ENCODE measurements at places on chromosomes 6 and 20.
A peak's percentile ranks its signal among the peaks of the same experiment; 100 is the strongest.

DNA sequence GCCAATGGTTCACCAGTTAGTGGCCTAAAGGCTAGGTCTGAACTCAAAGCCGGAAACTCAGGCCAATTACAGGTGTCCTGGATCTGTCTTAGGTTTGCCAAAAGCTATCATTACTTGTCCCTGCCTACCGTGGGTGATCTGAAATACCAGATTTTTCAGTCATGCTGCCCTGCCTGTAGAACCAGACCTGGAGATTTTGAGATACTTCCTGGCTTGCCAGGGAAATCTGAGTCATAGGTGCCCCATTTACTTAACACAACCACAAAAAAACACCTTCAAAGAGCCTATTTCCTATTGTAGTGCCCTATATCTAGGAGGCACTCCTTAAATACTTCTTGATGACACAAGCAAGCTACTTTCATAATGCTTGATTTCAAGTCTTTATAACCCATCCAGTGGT is 13.9 kb upstream of the RANBP9 start:
- DNase-seq = no peak

GRCh38 chr6:137830511-137830911 is 36.5 kb upstream of the TNFAIP3 start:
- DNase-seq = no peak

GRCh38 chr6:53794137-53794719 is 577 bp upstream of the LRRC1 start:
- DNase-seq = no peak

DNA sequence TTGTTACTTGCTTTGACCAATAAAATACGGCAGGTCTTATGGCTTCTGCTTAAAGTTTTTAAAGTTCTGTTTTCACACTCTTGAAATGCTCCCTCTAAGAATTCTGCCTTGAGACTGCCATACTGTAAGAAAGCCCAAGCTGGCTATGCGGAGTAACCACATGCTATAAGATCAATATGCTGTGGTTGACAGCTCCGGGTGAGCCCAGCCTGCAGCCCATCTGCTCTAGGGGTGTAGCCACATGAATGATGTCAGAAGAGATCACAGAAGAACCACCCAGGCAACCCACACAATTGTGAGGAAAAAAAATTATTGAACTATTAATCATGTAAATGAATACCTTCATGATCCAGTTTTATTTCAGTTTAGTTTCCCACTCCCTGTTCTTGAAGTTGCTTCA is 26.1 kb upstream of the SH3BGRL2 start:
- peak; percentile 32 for DNase-seq

- no peak for DNase-seq
These were observed 263.8 kb downstream of the HDGFL1 start for GRCh38 chr6:22833191-22833590.

DNA sequence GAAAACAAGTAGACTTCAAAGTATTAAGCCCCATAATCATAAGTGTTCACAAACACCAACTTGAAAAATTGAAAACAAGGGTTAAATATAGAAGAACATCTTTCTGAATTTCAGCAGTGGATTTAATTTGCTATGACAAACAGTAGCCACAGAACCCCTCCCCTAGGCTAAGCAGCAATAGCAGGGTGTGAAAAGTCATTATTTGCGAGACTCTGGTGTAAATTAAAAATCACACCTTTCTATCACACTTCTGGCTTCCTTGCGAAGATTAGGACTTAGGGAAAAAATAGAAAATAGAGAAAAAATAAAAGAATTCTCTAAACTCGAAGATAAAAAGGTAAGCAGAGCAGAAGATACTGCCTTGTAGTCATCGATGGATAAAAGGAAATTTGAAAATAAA is 6.1 kb downstream of the SAMD3 start:
- DNase-seq = peak; percentile 42

GRCh38 chr6:10385524-10386132 is 29.2 kb downstream of the TFAP2A start:
- DNase-seq = no peak

DNA sequence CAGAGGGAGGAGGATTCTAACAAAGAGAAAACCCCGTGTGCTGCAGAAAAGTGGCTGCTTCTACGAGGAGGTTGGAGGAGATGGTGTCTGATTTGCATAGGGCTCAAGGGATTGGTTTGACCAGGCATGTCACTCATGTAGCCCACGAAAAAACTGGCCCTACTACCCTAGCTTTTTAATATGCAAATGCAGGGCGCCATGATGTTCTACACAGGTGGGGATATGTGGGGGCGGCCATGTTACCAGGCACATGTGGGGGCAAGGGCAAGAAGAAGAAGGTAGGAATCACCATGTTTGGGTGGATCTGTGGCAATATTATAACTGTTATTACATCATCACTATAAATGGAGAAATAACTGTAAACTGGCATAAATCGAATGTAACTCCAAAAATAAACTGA is 9.9 kb downstream of the KIAA1755 start:
- DNase-seq = no peak

DNA sequence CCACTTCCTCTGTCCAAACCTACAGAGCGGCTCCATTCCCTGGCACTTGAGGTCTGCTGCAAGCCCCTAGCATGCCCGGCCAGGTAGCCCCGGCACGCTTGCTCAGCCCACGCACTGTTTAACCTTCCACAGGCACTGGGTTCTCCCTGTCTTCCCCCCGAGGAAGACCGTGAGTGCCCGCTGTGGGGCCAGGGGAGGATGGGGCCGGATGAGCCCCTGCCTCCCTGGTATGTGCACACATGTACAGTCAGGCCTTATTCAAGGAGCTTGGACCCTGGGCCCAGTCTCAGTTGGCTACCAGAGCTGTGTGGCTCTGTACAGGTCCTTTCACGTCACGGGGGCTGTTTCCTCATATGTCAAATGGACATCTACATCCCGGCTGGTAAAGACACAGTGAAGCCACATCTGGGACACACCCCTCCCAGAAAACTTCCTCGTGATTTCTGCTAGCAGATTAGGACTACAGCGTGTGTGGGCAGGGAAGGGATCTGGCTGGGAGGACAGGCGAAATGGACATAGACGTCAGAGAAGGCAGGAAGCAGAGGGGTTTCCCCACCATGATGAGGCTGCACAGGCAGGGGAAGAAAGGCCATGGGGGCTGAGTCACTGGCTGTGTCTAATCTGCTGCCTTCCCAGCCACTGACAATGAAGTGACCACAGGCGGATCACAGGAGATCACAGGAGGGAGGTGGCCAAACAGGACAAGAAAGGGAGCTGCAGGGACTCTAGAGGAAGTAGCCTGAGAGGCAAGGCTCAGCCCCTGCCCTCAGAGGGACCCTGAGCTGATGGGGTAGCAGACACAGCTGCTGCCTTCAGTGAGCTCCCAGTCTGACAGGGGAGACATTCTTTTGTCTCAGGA is 62.9 kb downstream of the MRPL14 start:
- no peak for DNase-seq

GRCh38 chr6:158122048-158122447 is 46.0 kb downstream of the SERAC1 start:
- DNase-seq = no peak

DNA sequence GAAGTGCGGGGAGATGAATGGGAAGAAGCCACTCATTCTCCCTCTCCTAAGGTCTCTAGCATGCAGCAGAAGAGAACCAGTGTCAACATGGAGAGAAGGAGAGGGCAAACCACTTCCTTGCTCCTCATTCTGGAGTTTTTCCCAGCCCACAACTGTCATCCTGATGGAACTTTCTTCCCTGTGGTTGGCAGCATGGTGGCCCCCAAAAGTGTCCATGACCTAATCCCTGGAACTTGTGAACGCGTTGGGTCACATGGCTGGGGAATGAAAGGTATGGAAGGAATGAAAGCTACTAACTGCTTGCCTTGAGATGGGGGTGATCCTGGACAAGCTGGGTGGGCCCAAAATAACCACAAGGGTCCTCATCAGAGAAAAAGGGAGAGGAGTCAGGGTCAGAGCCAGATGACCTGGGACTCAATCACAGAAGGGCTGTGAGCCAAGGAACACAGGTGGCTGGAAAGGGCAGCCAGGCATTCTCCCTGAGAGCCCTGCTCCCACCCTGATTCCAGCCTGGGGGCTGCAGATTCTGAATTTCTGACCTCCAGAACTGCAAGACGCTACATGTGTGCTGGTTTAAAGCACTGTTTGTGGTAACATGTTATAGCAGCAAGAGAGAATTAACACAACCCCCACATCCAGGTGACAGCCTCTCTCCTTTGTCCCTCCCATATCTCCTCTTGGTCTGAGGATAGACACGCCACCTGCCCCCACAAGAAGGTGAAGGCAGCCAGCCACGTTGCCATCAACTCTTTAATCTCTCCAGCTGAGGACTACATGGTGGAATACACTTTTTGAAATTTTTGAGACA is 63.2 kb downstream of the PYGB start:
- no peak for DNase-seq

GRCh38 chr20:18739751-18740166 is 73.8 kb upstream of the SCP2D1 start:
- peak; percentile 17 for DNase-seq

GRCh38 chr6:40399888-40400457 is 187.2 kb downstream of the LRFN2 start:
- no peak for DNase-seq

- no peak for DNase-seq
These were observed 131.0 kb upstream of the DTNBP1 start for GRCh38 chr6:15793826-15794225.

GRCh38 chr6:147802459-147802858 is 294.0 kb downstream of the SAMD5 start:
- DNase-seq = no peak

- no peak for DNase-seq
These were observed 161.8 kb downstream of the NFATC2 start for GRCh38 chr20:51380401-51381385.

DNA sequence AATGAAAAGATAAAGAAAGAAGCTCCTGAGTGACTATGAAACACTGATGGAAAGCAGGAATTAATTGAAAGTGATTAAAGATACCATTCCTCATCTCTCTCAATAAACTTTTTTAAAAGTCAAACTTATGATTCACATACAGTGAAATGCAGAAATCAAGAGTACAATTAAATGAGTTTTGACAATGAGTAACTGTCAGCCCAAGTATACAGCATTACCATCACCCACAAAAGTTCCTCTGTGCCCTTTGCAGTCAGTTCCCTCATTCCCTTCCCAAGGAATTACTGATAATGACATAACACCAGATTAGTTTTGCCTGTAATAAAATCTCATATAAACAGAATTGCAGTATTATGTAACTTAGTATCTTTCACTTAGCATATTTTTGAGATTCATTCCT is 44.5 kb downstream of the ATG5 start:
- DNase-seq = no peak

DNA sequence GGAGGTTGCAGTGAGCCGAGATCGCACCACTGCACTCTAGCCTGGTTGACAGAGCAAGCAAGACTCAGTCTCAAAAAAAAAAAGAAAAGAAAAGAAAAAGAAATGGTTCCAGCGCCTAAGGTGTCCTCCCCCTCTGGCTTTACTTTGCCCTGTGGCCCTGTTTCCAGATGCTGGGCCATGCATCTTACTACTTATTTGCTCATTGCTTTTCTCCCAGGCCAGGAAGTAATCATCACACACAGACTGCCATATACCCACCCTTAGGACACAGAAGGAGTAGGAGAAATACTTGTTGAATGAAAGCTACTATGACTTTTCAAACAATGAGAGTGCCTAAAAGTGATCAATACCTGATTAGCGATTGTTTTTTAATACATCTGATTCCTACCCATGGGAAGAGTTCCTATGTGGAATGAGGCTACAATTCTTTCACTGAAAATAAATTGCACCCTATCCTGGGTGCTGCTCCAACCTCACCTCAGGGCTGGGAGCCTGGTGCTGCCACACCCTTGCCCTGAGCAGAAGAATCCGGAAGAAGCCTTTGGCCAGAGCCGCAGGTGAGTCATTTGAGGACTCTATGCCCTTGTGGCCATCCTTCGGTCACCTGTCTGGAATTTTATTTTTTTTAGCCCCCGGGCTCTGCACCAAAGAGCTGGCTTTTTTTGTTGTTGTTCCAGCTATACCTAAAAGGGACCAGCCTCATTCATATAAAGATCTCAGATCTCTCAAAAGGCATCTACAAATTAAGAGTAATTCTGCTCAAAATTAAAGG is 22.7 kb upstream of the TFAP2C start:
- no peak for DNase-seq

GRCh38 chr6:43773980-43774775 is 4.2 kb downstream of the VEGFA start:
- no peak for DNase-seq

GRCh38 chr20:57243480-57244220 is 22.8 kb downstream of the BMP7 start:
- no peak for DNase-seq

DNA sequence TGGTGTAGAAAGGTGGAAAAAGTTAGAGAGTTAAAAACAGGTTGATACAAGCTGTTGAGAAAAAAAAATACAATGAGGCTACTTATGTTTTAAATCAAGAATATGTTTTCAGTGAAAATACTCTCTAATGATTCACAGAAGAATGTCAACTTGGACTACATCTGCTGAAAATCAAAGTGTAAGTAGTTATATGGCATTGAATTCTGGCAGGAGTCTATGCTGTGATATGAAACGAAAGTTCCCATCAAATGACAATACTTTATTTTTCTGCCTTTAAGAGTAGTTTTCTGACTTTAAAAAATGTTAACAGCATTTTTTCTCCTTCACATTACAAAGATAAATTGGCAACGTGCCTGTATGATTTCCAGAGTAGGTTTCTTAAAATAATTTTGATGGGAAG is 158.3 kb downstream of the EYA4 start:
- no peak for DNase-seq

DNA sequence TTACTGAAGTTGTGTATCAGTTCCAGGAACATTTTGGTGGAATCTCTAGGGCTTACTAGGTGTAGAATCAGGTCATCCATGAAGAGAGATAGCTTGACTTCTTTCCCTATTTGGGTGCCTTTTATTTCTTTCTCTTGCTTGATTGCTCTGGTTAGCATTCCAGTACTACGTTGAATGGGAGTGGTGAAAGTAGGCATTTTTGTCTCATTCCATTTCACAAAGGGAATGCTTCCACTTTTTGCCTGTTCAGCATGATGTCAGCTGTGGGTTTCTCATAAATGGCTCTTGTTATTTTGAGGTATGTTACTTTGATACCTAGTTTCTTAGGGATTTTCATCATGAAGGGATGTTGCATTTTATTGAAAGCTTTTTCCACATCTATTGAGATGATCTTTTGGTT is 195.3 kb downstream of the MOXD1 start:
- no peak for DNase-seq

DNA sequence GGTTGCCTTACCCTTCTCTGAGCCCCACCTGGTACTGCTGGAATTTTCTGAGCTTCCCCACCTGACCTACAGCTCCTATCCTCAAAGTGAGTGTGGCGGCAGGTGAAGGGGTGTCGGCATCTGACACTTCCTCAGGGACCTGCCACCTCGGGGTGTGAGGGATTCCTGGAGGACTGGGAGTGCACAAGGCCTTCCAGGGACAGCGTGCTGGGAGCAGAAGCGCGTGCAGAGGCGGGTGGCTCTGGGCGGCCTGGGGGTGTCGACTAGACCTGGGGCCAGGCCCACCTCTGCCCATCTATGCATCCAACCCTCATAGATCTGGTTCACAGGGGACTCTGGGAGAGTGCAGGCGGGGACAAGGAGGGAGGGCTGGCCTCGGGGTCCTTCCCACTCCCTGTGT is 7.8 kb downstream of the DLGAP4 start:
- no peak for DNase-seq

All from immature natural killer cell (primary cell).